HuH-7.5 (cell line): ENCODE measurements at places on chromosomes 4 and X.

DNA sequence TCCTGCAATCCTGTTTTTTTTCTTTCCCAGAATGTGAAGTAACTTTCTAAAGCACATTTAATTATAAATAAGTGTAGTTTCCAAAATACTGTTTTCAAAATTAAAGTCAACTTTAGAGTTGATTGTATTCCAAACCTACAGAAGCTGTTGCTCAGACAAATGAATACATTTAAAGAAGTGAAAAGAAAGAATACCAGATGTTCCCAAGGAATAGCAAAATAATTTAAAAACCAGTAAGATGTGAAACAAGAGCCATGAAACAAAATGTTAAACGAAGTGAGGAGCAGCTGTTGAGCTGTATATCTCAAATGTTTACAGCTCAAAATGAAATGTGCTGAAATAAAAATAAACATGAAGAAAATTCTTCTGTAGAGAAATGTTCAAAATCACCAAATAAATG, 627.4 kb upstream of the NDST4 start:
- DNase-seq = no peak

- no peak for DNase-seq
Measured at GRCh38 chr4:2961421-2961810, 1.8 kb downstream of the NOP14 start.

DNA sequence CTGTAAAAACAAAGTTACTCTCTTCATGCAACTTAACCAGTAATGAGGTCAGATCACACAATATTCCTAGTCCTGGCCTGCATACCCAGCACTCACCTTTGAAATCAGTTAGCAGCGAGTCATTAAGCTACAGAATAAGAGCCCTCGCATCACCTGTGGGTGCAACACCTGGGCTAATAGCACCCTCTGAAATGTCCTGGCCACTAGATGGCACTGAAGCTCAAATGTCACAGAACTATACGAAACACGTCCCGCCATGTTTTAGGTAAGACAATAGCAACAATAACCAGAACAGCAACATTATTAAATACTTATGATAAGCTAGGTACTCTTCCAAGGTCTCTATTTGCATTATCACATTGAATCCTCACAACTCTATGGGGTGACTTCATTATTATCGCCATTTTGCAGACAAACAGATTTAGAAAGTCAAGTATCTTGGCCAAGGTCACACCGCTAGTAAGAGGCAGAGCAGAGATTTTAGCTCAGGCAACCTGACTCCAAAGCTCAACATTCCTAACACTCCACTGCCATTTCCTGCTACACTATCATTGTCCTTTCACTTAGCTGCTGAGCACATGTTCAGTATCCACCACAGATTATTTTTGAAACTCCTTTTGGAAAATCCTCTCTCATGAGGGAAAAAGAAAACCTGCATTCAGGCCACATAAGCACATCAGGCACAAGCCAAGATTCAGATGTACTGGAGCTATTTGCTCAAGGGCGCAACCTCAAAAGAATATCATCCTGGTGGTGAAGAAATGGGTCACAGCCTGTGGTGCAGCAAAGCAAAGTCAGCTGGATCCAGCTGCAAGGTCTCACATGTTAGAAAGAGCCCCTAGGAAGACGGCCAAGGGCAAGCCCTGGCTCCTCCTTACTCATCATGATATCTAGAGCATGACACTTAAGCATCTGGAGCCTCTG, 59.5 kb upstream of the KDR start:
- DNase-seq = no peak

DNA sequence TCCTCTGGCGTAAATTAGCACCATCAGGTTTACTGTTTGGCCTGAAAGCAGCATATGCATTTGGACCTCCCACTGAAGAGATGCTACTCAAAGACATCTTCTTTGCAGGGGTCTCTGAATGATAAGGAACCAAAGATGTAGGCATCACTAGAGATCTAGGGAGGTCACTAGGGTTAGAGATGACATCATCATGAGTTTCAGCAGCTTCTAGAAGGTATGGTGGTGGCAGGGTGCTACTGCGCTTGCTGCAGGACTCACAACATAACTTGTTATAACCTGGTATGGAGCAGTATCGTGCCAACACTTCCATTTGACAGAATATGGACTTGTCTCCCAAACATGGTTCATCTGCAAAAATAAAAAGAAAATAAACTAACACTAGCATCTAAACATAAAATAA, 251.6 kb downstream of the NPFFR2 start:
- no peak for DNase-seq

GRCh38 chr4:41009411-41009810, 204.9 kb downstream of the APBB2 start:
- no peak for DNase-seq

- no peak for DNase-seq
Measured at GRCh38 chr4:129335276-129335675, 239.3 kb downstream of the C4orf33 start.

- no peak for DNase-seq
Measured at GRCh38 chr4:37245391-37245954, 930 bp downstream of the NWD2 start.

DNA sequence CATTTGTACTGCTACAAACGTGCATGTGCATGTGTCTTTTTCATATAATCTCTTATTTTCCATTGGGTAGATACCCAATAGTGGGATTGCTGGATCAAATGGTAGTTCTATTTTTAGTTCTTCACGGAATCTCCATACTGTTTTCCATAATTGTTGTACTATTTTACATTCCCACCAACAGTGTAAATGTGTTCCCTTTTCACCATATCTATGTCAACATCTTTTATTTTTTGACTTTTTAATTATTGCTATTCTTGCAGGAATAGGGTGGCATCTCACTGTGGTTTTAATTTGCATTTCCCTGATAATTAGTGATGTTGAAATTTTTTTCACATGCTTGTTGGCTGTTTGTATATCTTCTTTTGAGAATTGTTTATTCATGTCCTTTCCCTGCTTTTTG, 59.3 kb upstream of the PACRGL start:
- no peak for DNase-seq

DNA sequence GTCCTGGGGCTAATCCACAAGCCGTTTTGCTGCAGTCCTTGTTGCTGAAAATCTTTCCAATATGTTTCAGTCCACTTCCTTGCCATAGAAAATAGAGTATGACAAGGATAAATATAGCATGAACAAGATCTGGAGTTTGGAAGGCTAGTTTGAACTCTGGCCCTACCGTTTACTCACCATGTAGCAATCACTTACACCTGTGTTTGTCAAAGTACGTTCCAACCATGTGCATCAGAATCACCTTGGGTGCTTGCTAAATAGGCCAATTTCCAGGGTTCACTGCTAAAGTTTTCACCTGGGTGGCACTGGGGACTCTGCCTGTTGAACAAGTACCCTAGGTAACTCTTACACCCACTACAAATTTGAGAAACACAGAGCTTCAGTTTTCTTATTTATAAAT, 188.9 kb downstream of the ENOX2 start:
- DNase-seq = peak; percentile 4

DNA sequence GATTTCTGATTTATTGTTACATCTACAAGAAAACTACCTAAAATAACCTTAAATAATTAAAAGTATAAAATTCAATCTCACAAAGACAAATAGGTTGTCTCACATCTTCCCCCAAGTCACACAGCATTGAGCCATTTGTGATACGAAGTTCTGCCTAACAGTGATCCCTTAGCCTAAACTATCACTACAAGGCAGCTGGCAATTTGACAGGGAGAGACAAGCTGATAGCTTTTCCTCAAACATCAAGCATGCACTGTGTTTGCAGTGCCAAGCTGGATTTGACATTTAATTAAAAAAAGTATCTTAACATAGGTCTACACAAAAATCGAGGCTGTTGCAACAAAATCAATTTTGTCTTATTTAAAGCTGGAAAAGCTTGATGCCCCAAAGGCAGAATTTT, 464.7 kb upstream of the TRAM1L1 start:
- DNase-seq = no peak

GRCh38 chrX:11893933-11894710, 136.1 kb downstream of the MSL3 start:
- DNase-seq = no peak

DNA sequence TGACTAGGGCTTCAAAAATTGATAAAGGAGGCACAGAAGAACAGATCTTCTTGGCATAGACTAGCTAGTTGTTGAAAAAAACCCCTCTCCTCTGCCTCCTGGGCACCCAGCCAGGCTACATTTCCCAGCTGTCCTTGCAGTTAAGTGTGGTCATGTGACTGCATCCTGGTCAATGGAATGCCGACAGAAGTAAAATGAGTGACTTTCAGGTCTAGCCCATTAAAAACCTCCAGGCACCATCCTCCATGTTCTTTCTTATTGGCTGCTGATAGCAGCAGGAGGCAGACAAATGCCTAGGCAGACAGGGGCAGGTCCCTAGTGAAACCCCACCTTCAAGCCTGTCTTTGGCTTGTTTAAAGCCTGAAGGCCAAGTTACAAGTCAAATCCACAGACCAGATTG, 35.3 kb downstream of the ATXN3L start:
- no peak for DNase-seq

GRCh38 chrX:9821572-9821971, 35.3 kb downstream of the SHROOM2 start:
- no peak for DNase-seq

- no peak for DNase-seq
Measured at GRCh38 chr4:94409962-94410361, 41.8 kb upstream of the PDLIM5 start.

GRCh38 chr4:153146031-153146430, 58.2 kb upstream of the TRIM2 start:
- no peak for DNase-seq

GRCh38 chr4:168931215-168931650, 78.8 kb downstream of the CBR4 start:
- DNase-seq = no peak

GRCh38 chr4:45072981-45073380, 346.6 kb upstream of the GNPDA2 start:
- no peak for DNase-seq

DNA sequence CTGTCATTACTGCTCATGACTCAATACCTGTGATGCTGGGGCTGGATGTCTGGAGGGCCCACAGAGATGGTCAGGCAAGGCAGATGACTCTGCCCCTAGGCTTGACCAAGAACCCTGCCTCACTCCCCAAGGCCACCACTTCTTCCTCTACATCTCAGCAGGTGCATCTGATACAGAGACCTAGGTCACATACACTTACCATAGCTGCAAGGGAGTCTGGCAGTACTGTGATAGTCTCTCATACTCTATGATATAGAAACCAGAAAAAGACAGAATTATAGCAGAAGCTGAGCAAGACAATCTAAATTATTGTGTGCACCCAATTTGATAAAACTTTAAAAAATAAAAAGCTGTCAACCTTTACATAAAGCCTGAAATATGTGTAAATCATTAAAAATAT, 477.1 kb upstream of the GALNT7 start:
- DNase-seq = no peak

- DNase-seq = no peak
Measured at GRCh38 chr4:155543126-155543765, 123.4 kb upstream of the GUCY1A1 start.
